ENCODE measurements at places on chromosomes 7 and 10.

DNA sequence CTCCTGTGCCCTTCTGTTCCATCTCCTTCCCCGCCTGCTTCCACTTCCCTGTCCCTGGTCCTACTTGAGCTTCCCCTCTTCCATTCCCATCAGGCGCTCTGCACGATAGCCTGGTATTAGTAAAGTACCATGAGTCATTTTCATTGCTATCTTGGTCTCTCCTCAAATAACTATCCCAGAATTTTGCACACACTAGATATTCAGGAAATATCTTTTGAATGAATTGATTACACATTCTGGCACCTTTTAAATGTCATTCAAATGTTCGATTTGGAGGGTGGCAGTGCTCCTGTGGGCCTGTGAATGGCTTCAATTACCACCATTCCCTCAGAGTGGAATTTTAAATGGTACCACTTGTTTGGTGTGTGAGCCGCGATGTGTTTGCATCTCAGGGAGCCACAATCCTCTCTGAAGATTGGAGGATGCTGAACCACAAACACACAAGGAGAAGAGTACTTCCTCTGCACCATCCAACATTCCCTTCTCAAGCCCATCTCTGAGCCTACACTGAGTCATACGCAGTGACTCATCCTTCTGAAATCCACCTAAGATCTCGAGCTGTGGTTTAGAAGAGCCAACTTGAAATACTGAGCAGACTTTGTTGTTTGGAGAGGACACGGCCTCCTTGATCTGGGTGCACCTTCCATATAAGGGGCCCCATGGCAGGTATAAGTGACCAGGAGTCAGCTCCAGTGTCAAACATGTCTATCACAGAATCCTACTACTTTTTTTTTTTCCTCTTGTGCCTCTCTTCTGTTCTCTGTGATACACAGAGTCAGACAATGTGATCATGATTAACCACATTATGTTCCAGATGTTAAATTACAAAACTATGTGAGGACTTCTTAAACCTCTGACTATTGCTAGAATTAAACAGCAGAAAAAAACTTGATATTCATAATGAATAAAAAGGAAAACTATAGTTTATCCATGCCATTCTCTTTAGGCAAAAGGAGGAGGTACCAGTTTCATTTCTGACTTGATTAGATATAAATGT, 81.9 kb downstream of the BMPER start:
- DNase-seq = no peak

GRCh38 chr7:75953931-75954330, 39.0 kb downstream of the POR start:
- no peak for DNase-seq

- no peak for DNase-seq
Observed at GRCh38 chr7:157881048-157881771, 544.4 kb downstream of the DNAJB6 start.

- no peak for DNase-seq
Observed at GRCh38 chr10:5404208-5405041, at the start of gene TUBAL3. Gene TUBAL3, minus strand, starts transcription at chr10:5404828. Its CDS starts 36 bp downstream, at chr10:5404792.

DNA sequence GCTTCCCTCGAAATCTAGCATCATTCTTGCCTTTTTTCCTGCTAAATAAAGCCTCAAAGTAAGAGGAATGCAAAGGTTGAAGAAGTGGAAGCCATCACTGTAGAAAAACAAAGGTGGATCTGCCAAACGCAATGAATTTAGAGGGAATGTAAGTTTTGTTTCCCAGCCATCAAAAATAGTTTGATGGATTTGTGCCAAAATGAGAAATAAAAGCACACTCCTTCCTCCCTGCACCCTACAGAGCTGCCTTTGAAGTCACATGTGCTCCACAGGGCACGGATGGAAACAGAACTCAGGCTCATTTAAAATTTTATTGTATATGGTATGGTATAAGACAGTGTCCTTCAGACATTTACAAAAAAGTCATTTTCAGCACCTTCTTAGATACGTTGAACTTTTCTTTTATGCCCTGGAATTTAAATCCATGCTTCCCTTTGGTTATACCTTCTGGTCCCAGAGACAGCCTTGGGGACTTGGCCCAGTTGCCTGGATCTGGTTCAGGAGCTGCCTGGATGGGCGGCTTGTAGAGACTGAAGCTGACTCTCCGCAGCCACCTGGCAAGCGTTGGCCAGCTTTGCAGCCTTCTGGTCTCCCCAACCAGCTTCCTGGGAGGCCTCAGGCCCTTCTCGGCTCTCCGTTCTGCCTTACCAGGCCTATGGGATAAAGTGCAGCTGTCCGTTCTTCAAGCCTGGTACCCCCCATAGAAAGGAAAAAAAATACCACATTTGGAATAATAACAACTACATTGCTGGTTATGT, 228.5 kb upstream of the NEBL start:
- DNase-seq = no peak

- DNase-seq = no peak
Observed at GRCh38 chr7:8480527-8480926, 47.1 kb downstream of the NXPH1 start.

- DNase-seq = no peak
Observed at GRCh38 chr10:58837826-58838225, 325.2 kb downstream of the BICC1 start.

GRCh38 chr10:122461367-122461728, at the start of gene HTRA1:
Gene HTRA1, plus strand, starts transcription at chr10:122461553. Its CDS starts 100 bp downstream, at chr10:122461653.
- DNase-seq = no peak

- no peak for DNase-seq
Observed at GRCh38 chr7:141891336-141891735, 24.9 kb upstream of the OR9A4 start.

DNA sequence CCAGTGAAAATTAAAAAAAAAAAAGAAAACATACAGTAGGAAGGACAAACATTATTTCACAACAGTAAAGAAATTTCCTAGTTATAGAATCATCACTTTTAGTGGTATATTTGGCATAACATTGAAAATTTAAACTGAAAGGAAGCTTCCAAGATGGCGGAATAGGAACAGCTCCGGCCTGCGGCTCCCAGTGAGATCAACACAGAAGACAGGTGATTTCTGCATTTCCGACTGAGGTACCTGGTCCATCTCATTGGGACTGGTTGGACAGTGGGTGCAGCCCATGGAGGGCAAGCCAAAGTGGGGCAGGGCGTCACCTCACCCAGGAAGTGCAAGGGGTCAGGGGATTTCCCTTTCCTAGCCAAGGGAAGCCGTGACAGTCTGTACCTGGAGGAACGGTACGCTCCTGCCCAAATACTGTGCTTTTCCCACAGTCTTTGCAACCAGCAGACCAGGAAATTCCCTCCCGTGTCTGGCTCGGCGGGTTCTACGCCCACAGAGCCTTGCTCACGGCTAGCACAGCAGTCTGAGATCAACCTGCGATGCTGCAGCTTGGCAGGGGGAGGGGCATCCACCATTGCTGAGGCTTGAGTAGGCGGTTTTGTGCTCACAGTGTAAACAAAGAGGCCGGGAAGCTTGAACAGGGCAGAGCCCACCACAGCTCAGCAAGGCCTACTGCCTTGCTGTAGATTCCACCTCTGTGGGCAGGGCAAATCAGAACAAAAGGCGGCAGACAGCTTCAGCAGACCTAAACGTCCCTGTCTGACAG, 19.4 kb downstream of the PON3 start:
- no peak for DNase-seq

DNA sequence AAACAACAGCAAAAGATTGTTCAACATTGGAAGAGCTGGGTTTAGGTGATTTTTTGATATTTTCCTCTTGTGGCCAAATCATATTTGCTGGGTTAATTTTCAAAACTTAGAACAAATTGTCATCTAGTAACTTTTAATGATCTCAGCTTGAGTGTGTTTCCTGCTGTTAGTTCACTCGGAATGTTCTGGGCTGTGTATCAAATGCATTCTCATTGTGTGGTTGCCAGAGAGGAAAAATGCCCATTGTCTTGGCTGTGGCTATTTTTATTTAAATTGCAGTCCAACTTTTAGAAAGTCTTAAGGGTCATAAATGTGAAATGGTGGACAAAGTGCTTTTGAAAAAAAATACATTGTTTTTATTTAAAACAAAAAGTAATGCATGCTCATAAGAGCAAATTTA, 542.0 kb downstream of the TNS3 start:
- no peak for DNase-seq

- no peak for DNase-seq
Observed at GRCh38 chr7:1740214-1740613, 70.1 kb downstream of the ELFN1 start.

- DNase-seq = no peak
Observed at GRCh38 chr7:132232406-132232805, 343.9 kb downstream of the PLXNA4 start.

- DNase-seq = no peak
Observed at GRCh38 chr7:134636008-134636449, 10.6 kb upstream of the BPGM start.

- DNase-seq = no peak
Observed at GRCh38 chr7:29332042-29332811, 137.7 kb downstream of the CHN2 start.

DNA sequence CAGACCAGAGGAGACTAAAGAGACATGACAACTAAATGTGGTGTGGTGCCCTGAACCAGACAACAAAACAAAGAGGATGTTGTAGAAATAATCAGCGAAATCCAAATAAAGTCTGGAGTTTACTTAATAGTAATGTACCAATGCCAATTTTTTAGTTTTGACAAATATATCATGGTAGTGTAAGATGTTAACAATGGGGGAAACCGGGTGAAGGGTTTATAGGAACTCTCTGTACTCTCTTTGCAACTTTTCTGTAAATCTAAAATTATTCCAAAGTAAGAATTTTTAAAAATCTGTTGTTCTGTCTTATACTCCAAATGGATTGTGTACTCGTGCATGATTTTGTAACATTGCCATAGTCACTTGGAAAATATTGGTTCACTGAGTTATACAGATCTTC, 129.3 kb downstream of the CNNM2 start:
- no peak for DNase-seq

GRCh38 chr10:114704679-114705078, 46.6 kb upstream of the ABLIM1 start:
- no peak for DNase-seq

GRCh38 chr10:7593905-7594304, 72.9 kb downstream of the ITIH5 start:
- no peak for DNase-seq

- no peak for DNase-seq
Observed at GRCh38 chr10:59839576-59839975, 66.8 kb downstream of the CCDC6 start.

GRCh38 chr10:118253397-118253796, 88.7 kb downstream of the FAM204A start:
- no peak for DNase-seq

- no peak for DNase-seq
Observed at GRCh38 chr10:22742678-22743077, 28.3 kb upstream of the PIP4K2A start.

DNA sequence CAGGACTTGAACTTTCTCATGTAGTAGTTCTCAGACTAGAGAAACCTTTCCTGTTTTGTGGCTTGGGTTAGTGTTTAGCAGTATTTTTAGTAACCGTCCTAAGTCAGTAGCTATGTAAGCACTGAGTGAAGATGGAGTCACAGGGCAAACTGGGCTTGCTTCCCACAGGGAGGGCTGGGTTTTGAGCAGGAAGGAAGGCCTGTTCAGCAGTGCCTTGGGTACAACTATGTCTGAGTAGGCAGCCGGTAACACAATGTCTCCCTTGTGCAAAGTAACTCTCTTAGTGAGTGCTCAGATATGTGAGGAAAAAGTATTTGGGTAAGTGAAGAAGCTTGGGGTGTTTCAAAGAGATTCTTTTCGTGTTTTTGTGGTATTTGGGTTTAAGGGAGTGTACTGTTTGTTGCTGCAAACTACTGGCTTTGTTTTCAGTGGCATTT, 96.4 kb downstream of the CCSER2 start:
- no peak for DNase-seq

- DNase-seq = no peak
Observed at GRCh38 chr10:100014071-100014762, 4.5 kb upstream of the DNMBP start.

GRCh38 chr7:124655990-124656389, 109.6 kb downstream of the GPR37 start:
- DNase-seq = no peak

- DNase-seq = no peak
Observed at GRCh38 chr7:44769776-44770294, 21.2 kb downstream of the ZMIZ2 start.

DNA sequence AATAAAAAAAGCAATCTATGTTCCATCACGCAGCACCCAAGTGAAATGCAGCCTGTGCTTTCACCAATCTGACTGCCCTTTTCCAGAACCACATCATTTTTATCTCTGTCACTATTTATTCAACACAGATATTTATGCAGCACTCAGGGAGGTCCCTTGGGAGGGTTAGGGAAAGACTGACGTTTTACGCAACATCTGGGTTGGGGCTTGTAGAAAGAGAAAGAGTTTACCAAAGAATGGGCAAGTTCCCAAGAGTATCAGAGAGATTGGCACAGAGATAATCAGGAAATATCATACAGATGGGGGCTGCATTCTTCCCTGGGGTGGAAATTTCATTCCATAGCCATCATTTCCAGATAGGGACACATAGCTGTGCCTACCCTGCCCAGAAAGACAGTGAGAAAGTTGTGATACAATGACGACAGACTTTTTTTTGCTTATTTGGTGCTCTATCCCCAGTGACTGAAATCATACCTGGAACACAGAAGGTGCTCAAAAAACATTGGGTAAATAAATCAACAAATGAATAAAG, 474.2 kb downstream of the CALN1 start:
- DNase-seq = no peak

DNA sequence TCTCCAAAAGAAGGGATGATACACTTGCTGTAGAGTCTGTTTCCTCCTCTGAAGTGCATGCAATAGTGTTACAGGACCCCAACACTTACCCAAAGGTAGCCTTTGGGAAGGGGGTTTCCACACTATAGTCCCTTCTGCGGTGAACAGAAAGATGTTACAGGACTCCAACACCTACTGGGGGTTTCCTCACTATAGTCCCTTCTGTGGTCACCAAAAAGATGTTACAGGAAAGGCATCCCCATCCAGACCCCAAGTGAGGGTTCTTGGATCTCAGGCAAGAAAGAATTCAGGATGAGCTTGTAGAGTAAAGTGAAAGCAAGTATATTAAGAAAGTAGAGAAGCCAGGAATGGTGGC, 69.2 kb upstream of the PIK3CG start:
- DNase-seq = no peak

- no peak for DNase-seq
Observed at GRCh38 chr7:127571741-127572505, 13.5 kb downstream of the GCC1 start.

DNA sequence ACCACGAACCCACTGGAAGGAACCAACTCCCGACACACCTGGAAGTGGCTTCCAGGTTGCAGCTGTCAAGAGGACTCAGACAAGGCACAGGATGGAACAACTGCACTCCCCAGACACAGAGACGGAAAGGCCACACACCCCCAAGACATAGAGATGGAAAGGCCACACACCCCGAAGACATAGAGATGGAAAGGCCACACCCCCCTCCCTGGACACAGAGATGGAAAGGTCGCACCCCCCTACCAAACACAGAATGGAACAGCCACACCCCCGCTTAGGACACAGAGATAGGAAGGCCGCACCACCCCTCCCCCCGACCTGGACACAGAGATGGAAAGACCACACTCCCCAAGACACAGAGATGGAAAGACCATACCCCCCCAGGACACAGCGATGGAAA, 7.6 kb downstream of the ZNF511 start:
- no peak for DNase-seq

GRCh38 chr7:42548816-42549611, 312.0 kb upstream of the GLI3 start:
- DNase-seq = no peak

- DNase-seq = no peak
Observed at GRCh38 chr7:55641811-55642210, 69.5 kb upstream of the VOPP1 start.
